ENCODE measurements at places on chromosomes 5 and 9.

- peak; percentile 8 for DNase-seq
Measured at GRCh38 chr5:73709536-73710129, 83.6 kb downstream of the ARHGEF28 start.

DNA sequence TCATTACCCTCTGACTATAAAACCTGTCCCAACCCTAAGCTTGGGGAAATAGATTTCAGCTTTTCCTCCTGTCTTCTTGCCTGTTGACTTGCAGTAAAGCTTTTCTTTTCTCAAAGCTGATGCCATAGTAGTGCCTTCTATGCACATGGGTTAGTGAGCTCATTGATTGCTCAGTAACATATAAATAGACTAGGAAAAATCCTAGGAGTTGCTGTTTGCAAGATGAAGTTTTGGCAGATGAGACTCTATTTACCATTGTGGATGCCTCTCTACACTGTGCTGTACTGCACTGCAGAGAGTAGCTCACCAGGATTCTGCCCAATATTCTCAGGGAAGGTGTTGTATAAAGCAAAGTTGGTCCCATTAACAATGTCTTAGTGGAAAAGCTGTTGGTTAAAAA lies 262.7 kb upstream of the CD180 start:
- no peak for DNase-seq

GRCh38 chr9:37302277-37302676 lies 120.2 kb upstream of the GRHPR start:
- no peak for DNase-seq

- DNase-seq, result peak; percentile 14
Measured at GRCh38 chr5:107153283-107153682, 517.5 kb downstream of the EFNA5 start.

GRCh38 chr9:89418474-89418845 lies 79.5 kb downstream of the SEMA4D start:
- no peak for DNase-seq

GRCh38 chr9:131046581-131047202 lies 37.7 kb downstream of the LAMC3 start:
- DNase-seq, result peak; percentile 76

DNA sequence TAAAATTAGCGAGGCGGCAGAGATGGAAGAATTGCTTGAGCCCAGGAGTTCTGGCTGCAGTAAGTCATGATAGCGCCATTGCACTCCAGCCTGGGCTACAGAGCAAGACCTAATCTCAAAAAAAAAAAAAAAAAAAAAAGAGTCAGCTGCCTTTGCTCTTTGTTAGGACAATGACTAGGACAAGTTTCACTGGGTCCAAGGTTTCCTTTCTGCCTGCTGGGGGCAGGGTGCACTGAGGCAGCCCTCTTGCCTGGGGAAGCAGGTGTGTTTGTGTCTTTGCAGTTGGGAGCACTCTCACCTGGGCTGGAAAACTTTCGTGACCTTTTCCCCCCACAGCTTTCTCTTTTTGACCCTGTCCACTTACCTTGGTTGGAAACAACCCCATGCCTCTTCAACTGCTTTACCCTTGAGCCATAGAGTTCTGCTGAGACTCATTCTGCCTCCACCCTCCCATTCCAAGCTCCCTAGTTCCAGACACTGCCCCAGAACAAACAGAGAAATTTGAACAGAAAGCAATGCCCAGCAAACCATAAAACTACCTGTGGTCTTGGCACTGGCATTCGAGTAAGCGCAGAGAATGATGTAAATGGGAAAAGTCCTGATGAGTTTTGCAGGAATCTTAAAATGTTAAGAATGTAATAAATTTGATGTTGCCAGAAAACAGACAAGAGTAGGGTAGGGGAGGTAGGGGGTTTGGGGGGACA lies 17.0 kb upstream of the MYO10 start:
- no peak for DNase-seq

DNA sequence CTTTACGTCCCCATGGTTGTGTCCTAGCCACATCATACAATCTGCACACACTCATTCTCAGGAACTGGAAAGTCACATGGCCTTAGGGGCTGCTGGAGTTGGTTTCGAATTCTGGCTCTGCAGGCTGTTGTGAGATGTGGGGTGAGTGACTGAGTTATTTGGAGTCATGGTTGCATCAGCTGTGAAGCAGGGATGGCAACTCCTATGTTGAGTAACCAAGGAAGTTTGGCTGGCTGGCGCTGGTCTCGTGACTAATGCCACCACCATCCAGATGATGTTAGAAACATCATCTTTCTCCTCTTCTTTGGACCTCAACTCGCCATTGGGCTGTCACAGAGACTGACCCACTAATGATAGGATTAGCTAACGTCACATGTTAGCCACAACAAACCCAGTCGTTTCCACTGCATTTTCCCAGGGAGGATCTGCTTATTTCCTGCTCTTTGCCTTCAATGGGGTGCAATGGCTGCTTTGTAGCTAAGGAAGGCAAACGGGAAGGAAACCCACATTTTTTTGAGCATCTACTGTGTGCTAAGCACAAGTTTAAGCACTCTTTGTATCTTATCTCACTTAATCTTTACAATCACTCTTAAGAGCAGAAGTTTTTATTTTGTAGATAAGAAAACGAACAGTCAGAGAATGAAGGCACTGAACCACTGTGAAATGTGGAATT lies 78.1 kb upstream of the UBTD2 start:
- peak; percentile 57 for DNase-seq

- peak; percentile 14 for DNase-seq
Measured at GRCh38 chr5:84791138-84791537, 406.5 kb upstream of the EDIL3 start.

DNA sequence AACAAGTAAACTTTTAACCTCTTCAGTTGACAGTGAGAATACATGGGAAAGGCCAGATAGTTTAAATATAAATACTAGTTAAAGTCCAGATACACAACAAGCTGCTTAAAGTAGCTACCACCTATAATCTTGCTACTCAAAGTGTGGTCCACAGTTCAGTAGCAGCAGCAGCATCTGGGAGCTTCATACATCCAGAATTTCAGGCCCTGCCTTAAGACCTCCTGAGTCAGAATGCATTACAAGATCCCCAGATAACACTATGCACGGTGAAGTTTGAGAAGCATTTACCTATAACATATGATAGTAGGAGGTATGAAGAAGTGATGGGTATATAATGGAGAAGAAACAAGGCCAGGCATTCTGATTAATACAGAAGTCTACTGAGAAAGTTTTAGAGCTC lies 244.5 kb downstream of the EFNA5 start:
- DNase-seq, result no peak

DNA sequence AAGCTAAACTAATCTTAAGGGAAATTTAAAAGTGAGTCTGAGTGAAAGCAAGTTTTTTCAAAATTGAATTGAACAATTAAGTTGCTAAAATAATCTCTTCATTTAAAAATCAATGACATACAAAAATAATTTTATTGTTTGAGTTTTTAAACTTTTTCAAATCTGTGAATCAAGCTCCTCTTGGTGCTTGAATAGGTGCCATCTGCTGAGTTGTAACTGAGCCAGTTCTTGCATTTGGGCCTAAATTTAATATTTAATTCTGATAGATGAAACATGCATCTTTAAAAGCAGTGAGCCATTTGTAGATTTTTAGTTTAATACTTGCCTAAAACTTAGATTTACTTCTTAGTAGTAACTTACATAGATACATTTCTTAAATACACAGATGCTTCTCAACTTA lies 31.8 kb downstream of the SPATA31D1 start:
- DNase-seq, result no peak

DNA sequence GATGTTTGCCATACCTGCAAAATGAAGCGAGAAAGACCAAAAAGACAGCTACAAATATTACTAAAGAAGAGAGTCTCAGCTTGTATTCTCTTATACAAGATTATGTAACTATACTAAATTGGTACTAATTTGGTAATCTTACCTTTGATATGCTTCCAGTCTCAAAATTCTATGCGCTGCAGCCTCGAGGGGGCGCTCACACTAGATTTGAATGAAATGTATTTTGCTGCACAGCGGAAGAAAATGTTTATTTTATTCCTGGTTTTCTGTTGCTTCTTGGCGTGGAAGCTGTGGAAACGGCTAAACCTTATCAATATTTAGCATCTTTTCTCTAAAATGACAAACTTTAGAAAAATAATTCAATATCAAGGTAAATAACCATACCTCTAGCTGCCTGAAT lies 267.0 kb upstream of the NUDT12 start:
- peak; percentile 42 for DNase-seq

GRCh38 chr5:54603372-54603771 lies 85.8 kb downstream of the SNX18 start:
- DNase-seq, result no peak

DNA sequence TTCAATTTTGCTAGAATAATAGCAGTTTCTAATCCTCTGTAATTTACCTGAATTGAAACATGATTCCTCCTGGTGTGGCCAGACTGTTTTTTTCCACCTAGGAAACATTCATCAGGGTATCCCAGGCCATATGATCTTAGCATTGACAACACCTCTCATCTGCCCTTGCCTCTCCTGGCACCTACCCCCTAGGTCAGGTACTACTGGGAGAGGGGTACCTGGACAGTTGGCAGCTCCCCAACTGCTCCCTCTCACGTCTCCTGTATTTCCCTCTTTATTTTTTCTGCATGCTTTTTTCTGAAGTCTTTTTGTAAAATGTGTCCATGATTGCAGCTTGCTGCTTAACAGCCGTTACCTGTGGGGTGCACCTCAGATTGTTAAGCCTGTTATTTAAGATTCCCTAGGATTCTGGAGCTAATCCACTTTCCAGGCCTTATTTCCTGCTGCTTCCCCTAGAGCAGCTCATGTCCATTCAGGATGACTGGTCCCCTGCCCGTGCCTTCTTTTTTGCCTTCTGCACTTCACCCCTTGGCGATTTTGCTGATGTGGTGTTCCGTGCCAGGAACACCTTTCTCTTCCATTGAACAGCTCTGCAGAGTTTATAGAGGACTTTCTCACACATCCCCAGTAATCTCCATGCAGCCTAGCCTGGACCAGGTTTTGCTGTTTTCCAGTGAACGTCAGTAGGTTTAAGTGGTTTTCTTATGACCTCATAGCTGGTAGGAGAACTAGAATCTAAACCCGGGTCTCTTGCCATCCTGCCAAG lies 33.6 kb downstream of the SNX30 start:
- DNase-seq, result peak; percentile 21

DNA sequence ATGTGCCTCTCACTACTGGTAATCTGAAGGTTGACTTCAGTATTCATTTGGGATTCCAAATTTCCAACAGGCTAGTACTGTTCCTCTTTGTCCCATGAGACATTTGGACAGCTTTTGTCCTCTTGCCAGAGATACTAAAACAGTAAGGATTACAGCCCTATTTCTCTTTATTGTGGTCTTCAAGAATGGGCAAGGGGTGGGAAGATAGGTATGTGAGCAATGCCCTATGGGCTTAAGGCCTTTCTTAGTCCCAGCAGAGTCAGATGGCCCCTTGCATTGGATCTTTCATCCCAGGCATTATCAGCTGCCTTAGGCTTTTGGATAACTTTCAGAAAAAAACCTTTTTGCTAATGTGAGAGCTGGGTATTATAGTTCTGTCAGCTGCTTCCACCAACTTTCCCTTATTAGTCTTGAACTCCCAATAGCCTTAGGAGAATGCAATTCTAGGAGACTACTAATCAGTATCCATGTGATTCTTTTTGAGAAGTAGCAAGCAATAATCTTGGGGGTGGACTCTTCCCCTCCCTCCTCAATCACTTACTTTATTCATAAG lies 361.1 kb upstream of the NUDT12 start:
- no peak for DNase-seq

Measured in SK-MEL-5 (cell line).